Activated naive CD8-positive, alpha-beta T cell treated with anti-CD3 and anti-CD28 coated beads for 36 hours (primary cell): ENCODE measurements at places on chromosomes 6 and 20.
A peak's percentile ranks its signal among the peaks of the same experiment; 100 is the strongest.

DNA sequence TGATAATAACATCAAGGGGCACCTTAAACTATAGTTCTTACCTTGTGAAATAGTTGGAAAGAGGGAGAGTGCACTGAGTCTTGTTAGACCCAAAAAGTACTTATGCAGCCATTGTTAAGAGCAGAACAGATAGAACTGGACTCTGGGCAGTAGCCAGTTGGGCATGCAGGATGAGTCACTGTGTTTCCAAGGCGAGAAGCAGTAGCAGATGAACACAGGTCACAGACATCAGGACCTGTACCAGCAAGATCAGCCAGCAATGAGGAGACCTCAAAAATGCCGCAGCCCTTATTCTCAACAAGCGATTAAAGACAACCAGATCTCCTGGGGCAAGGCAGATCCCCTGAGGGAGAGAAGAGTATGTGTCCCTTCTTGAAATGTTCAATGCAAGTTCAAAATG is 79.0 kb downstream of the SAMD3 start:
- DNase-seq = no peak

DNA sequence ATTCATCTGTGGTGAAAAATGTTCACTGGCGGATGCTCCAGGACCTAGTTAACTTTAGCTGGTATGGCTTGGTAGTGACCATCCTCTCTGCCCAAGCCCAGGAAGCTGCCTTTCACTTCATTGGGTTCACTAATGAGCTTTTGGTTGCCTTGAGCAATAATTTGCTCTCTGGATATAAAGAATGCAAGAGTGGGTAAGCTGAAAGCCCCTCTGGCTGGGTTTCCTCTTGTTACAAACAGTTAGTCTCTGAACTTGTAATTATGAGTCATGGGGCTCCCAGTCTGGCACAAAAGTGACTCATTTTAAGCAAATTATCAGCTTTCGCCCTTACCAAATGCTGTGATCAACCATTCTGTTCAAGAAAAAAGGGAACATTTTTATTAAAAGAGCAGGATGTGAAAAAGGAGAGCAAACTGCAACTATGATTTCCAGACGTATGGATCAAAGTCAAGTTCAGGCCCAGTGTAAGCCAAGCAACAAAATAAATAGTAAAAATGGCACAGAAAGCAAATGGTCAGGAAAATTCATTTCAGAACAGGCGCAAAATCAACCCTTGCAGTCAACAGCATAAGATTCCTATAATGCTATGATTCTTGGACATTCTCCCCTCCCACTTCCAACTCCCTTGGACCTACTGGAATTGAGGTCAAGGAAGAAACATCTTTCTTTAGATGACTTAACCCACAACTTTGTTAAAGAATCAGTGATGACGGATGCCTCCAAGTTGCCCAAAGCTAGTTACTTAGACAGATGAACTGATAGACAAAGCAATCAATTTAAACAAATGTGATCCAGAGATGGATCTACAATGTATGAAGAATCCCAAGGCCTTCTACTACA is 130.0 kb upstream of the KCNK16 start:
- no peak for DNase-seq

DNA sequence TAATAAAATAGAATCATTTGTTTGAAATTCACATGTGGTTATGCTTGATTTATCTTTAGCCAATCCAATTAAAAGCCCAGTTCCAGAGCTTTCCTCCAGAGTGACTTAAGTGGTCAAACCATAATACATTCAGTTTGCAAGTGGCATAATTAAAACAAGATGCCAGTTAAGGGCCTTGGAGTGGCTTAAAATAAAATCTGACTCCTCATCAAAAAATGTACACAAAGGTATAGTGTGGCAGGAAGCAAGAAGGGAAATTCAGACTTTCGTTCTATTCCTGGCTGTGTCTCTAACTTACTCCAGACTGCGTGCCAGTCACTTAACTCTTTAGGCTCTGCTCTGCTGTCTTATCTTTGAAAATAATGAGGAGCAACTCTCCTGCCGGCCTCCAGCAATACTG is 251.3 kb upstream of the PRND start:
- no peak for DNase-seq

DNA sequence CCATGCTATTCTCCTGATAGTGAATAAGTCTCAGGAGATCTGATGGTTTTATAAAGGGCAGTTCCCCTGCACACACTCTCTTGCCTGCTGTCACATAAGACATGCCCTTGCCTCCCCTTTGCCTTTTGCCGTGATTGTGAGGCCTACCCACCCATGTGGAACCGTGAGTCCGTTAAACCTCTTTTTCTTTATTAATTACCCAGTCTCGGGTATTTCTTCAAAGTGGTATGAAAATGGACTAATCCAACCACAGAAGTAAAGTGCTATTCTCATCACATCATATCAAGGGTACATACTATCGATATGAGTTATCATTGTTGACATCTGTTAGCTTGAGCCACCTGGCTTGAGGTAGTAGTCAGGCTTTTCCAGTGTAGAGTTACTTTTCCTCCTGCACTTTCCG is 2.3 kb downstream of the MANBAL start:
- no peak for DNase-seq

GRCh38 chr20:59752704-59753460 is 148.5 kb downstream of the PHACTR3 start:
- no peak for DNase-seq

DNA sequence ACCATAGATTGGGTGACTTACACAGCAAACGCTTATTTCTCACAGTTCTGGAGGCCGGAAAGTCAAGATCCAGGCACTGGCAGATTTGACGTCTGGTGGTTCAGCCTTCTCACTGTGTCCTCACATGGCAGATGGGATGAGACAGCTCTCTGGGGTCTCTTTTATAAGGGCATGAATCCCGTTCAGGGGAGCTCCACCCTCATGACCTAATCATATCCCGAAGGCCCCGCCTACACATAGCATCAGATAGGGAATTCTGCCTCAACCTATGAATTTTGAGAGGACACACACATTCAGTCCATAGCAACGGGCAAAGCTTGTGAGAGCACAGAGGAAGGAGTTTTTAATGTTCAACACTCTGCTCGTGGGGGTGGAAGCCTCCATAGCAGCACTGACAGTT is 27.5 kb downstream of the DAAM2 start:
- DNase-seq = no peak

DNA sequence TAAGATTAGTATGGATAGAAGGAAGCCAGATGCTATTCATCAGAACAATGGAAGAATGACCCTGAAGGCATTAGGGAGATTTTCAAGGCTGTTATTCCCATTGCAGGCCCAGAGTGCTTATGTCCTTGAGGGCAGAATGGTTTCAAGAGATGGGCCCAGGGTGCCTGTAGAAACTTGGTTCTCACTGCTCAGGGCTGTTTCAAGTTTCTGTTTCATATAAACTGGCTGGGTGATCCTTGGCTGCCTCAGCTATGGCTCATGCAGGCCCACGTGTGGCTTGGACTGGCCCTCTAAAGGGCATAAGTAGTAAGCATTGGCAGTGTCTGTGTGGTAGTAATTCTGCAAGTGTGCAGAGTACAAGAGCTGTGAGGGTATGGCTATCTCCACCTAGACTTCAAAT is 540.9 kb upstream of the MAN1A1 start:
- DNase-seq = no peak

- no peak for DNase-seq
Measured at GRCh38 chr6:88867841-88868731, 95.3 kb downstream of the RNGTT start.

DNA sequence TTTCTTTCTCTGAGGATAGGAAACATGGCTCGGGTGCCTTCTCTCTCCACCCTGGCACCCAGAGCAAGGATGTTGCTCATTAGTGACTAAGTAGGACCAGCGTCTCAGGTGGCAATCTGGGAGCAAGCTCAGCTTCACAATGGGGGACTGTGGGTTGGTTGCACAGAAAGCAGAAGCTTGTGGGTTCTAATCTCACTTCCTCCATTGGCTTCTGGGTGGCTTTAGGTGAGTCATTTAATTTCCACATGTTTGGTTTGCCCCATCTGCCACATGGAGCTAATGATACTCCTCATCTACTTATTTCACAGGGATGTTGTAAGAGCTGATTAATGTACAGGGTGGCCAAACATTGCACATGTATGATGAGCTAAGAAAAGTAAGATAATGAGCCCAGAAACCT is 54.8 kb upstream of the AKIRIN2 start:
- peak; percentile 42 for DNase-seq
